ENCODE measurements at places on chromosomes 2 and 18.

- DNase-seq, result no peak
Measured at GRCh38 chr2:192498747-192499146, 304.0 kb upstream of the TMEFF2 start.

GRCh38 chr18:38307914-38308313 lies 742.3 kb upstream of the CELF4 start:
- no peak for DNase-seq

GRCh38 chr2:155266583-155266982 lies 568.1 kb downstream of the KCNJ3 start:
- no peak for DNase-seq

DNA sequence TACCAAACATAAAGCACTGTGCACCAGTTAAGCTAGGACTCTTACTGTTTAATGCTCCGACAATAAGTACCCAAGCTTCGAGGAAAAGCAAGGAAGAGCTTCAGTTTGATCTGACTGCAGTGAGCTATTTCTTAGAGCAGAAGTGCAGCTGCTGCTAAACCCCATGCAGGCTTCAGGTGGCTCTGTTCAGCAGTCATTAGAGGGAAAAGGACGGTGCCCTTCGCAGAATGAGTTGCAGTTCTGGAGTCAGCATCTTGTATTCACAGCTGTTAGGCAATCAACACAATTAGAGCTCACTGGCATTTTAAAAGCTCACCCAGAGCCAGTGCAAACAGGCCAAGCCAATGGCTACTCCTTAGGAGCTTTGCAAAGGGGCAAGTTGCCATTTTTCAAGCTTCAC lies 1.5 kb upstream of the CERKL start:
- no peak for DNase-seq

DNA sequence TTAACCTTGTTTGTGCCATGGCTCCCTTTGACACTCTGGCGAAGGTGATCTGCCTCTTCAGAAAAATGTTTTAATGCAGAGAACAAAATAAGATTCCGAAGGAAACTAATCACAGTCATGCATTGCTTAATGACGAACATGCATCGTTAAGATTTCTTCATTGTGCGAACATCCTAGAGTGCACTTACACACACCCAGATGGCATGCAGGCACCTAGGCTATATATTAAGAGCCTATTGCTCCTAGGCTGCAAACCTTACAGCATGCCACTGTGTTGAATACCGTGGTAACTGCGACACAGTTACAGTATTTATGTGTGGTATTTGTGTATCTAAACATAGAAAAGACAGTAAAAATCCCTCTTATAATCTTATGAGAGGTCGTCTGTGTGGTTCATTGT lies 8.3 kb downstream of the ASAP2 start:
- DNase-seq, result no peak

DNA sequence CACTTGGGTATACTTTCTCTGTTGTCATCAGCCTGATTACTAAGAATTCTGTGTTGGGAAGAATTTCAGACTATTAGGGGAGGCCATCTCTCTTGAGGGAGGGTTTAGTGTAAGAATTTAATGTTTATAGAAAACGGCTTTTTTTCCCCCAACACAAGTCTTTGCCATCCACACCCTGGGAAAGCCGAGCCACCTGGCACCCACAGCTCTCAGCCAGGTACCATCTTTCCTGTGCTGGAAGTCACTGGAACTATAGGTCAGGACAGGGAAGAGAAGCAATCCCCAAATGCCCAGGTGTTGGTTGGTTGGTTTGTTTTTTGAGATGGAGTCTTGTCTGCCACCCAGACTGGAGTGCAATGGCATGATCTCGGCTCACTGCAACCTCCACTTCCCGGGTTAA lies 155.1 kb downstream of the SMAD7 start:
- DNase-seq, result no peak

GRCh38 chr2:127611076-127611925 lies 34.7 kb upstream of the GPR17 start:
- peak; percentile 4 for DNase-seq

DNA sequence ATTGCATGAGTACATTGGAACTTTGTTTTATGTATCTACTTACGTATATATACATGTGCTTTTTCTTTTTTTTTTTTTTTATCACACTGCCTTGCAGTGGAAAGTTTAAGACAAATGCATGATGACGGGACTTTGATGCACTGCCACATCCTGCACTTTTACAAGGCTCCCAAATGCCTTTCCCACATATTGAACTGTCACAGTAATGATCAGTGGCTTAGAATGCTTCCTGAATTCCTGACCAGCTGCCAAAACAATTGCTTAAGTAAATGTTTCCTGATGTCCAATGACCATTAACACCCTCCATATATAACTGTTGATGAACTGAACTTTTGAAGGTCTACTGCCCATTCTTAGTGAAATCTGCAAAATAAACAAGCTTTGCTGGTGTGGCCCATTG lies 60.2 kb downstream of the LYPD6B start:
- DNase-seq, result no peak

GRCh38 chr2:115105966-115106365 lies 663.5 kb downstream of the DPP10 start:
- no peak for DNase-seq

GRCh38 chr18:3547891-3548615 lies 98.1 kb downstream of the TGIF1 start:
- no peak for DNase-seq

DNA sequence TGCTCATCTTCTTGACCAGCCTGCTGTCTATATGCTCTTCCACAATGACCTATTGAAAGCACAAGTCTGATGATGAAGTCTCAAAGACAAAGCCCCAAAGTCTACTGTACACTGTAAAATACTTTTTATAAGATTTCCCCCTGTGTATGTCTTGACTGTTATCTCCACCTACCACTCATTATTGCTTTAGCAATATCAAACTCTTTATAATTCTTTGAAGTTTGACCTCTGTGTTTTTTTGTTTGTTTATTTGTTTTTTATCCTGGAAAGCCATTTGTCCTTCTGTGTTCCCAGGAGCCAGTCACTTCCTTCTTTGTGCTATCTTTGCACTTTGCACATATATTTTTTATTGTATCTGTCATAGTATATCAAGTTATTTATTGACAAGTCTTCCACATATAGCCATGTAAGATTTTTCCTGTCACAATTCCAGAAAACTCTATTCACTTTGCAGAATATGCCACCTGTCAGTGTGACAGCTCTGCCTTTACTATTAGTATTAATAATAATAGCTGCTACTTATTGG lies 66.3 kb downstream of the RND3 start:
- DNase-seq, result no peak

DNA sequence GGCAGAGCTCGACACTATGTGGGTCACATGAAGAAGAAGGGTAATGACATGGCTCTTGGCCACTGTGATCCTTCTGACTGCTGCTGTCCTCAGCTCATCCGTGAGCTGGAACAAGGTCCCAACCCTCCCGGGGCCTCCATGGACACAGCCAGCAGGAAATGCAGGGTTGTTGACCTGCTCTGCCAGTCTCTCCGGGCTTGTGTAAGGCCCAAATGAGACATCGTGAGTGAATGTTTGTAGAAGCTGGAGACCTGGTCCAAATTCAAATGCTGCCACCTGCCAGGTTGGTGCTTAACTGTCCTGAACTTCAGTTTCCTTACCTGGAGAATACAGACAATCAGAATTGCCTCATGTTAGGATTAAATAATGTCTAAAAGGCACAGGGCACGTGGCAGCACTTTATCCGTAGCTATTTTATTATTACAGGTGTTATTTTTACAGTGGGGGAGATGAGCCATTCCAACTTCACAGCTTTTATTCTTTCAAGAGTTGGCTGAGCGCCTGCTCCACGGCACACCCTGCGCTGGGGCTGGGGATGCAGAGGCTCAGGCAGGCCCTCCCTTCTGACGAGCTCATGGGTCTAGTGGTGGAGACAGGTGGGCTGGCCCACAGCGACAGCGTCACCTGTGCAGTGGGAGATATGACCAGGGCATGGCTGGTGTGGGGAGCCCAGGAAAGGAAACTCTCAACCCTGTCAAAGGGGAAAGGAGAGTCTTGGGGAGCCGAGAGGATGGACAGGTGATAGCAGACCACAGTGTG lies 15.1 kb downstream of the ARHGEF4 start:
- no peak for DNase-seq

Data from activated T-cell treated with anti-CD3 and anti-CD28 coated beads, Interleukin-2, amount 50 U/mL, for 1 hour (primary cell).